ENCODE measurements at places on chromosomes 7 and 10.
A peak's percentile ranks its signal among the peaks of the same experiment; 100 is the strongest.

DNA sequence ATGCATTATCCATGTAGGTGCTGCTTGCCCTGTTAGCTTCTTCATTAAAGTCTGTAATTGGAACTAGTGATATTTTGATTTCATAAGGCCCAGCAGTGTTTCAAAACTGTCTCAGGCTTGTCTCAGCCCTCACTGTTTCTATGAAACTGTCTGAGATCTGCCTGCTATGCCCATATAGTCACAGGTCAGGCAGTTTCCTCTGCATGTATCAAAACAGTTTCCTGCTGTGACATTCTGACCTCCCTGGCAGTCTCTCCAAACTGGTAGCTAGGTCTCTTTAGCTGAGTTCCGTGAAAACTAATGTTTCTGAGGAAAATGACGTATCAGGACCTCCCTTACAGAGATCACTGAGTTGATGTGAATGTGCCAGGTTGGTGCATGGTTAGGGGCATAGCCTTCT is 18.9 kb upstream of the SEMA3D start:
- no peak for DNase-seq

- no peak for DNase-seq
Measured at GRCh38 chr7:148944935-148945934, 61.1 kb upstream of the EZH2 start.

DNA sequence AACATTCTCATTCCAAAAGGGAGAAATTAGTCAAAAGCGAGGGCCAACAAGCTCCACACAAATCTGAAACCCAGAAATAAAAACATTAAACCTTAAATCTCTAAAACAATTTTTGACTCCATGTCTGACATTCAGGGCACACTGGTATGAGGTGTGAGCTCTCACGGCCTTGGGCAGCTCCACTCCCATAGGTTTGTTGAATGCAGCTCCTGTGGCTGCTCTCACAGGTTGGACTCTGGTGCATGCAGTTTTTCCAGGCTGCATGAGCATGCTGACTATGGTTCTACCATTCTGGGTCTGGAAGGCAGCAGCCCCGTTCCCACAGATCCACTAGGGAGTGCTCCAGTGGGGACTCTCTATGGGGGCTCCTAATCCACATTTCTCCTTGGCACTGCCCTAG is 887.1 kb upstream of the GHITM start:
- DNase-seq: no peak

DNA sequence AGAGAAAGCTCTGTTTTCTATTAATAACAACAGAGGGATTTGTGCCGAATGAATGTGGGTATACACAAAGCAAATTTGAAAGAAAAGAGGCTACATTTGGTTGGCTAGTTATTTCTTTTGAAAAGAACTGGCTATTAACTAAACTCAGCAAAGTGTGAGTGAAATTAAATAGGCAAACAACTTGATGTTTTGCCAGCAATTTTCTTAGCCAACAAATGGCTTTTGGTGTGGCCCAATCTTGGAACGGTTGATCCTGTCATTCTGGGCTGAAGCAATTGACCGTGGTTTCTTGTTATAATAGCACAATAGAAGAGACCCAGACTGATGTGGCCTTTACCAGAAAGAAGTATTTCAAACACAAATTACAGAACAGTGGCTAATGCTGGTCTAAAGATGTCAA is 898.6 kb downstream of the KCNMA1 start:
- DNase-seq: no peak

- no peak for DNase-seq
Measured at GRCh38 chr10:86856156-86856555, 99.7 kb downstream of the BMPR1A start.

DNA sequence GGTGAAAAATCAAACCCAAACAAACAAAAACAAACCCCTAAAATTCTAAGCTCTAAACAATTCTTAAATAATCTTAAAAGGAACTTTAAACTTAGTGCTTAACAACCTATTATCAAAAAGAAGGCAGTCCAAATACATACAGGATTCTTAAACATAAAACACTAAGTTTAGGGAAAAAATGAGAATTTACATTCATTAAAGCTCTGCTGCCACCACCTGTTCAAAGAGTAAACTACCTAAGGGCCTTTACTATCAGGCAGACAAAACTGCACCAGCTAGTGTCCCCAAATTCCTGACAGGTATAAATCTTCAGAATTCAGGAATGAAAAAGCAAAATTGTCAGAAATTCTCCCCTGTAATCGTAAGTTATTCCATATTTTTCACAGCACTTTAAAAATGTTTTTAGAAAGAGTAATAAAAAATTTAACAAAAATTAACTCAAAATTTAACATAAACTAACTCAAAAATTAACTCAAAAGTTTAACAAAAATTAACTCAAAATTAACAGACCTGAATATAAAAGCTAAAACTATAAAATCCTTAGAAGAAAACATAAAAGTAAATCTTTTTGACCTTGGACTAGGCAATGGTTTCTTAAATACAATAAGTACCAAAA is 55.1 kb downstream of the PDZD8 start:
- DNase-seq: no peak

DNA sequence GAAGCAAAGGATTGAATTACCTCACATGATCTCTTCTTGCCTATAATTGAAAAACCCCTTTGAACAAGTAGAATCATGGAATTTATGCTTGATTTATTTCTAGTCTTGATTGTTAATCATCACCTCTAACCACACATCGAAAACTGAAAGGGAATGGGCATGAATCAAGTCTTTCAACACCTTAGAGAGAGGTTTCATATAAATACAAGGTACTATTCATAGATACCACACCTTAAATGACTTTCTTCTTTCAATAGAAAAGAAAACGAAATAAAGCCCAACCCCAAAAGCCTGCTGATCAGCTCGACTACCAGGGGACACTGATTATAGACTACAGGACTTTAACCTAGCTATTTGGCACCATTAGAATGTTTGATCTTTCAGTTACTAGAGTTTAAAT is 128.6 kb upstream of the PTPRZ1 start:
- no peak for DNase-seq

DNA sequence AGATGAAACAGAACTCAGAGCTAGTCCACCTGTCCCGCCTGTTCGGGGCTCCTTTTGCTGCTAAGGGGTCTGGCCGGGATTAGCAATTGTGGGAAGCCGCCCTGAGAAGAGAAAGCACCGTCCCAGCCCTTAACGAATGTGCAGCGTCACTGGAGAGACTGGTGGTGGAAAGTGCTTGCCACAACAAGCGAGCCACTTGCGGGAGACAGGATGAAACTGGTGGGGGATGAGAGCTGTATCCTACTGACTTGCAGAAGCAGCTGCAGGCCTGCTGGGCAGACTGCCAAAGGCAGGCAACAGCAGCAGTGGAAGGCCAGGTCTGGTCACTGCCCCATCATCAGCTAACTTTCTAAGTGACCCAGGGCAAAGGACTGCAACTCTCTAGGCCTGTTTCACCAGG is 95.4 kb downstream of the FAM53B start:
- DNase-seq: peak; percentile 16

GRCh38 chr10:24272374-24272773 is 63.4 kb downstream of the KIAA1217 start:
- no peak for DNase-seq

- no peak for DNase-seq
Measured at GRCh38 chr7:38179776-38180226, 1.8 kb downstream of the STARD3NL start.

- peak; percentile 53 for DNase-seq
Measured at GRCh38 chr10:31707093-31708039, 221.3 kb downstream of the ARHGAP12 start.

- DNase-seq: no peak
Measured at GRCh38 chr7:111098011-111098925, 7.3 kb downstream of the LRRN3 start.

Data from fibroblast of skin of left biceps (primary cell).